ENCODE measurements at places on chromosomes 16 and 17.

DNA sequence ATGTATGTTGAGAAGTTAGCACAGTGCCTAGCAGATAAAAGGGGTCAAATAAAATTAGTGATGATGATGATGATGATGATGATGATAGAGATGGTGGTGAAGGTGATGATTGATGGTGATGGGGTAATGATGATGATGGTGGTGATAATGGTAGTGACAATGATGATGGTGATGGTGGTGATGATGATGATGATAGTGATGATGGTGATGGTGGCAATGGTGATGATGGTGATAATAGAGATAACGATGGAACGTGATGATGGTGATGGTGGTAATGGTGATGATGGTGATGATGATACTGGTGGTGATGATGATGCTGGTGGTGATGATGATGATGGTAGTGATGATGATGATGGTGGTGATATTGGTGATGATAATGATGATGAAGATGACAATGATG lies 223.7 kb downstream of the FOXL1 start:
- no peak for DNase-seq

- no peak for DNase-seq
These were observed 127.7 kb upstream of the GSE1 start for GRCh38 chr16:85485379-85485778.

DNA sequence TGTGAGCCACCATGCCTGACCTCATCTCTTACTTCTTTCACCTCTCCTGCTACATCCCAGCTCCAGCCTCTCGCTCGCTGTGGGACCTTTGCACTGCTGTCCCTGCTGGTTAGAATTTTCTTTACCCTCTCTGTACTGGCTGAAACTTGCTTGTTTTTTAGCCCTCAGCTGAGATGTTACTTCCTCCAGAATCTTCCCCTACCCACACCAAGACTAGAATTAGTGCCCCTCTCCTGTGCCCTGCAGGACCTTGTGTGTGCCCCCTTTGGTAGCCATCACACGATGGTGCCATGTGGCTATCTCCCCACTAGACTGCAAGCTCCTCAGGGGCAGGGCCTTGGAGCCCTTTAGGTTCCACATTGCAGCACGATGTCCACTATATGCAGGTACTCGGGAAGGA lies 84.1 kb downstream of the AIPL1 start:
- no peak for DNase-seq

DNA sequence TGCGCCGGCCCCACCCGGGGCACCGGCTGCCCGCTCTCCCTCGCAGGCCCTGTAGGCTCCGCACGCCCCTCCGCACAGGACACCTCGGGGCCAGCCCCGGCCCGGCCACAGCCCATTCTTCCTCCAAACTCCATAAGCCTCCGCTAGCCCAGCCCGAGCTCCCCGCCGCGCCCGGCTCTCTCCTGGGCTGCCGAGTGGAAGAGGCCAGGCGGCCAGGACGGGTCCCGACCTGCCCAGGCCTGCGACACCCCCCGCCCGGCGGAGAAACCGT lies 397 bp downstream of the NCOR1 start:
- DNase-seq = no peak

- DNase-seq = no peak
These were observed 13.4 kb downstream of the SMIM5 start for GRCh38 chr17:75646638-75646992.

- DNase-seq = no peak
These were observed 14.9 kb upstream of the CHMP6 start for GRCh38 chr17:80976701-80977100.

- DNase-seq = peak; percentile 24
These were observed 26.2 kb downstream of the SLC39A11 start for GRCh38 chr17:73066148-73066884.

DNA sequence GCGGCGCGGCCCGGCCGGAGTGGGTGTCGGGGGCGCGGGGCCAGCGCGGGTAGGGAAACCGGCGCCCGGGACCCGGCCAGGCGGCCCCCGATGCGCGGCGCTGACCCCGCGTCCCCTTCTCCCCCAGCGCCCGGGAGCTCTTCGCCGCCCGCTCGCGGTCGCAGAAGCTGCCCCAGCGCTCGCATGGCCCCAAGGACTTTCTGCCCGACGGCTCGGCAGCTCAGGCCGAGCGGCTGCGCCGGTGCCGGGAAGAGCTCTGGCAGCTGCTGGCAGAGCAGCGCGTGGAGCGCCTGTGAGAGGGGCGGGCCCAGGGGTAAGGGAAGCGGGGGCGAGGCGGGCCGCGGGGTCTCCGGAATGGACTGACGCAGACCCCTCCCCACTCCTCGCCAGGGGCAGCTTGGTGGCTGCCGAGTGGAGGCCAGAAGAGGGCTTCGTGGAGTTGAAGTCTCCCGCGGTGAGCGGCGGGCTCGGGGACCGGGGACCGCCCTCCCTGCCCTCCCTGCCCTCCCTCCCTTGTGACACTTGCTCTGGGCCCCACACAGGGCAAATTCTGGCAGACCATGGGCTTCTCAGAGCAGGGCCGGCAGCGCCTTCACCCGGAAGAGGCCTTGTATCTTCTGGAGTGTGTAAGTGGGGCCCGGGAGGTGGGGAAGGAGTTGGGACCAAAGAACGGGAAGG lies 430 bp downstream of the TSEN54 start:
- DNase-seq = no peak

DNA sequence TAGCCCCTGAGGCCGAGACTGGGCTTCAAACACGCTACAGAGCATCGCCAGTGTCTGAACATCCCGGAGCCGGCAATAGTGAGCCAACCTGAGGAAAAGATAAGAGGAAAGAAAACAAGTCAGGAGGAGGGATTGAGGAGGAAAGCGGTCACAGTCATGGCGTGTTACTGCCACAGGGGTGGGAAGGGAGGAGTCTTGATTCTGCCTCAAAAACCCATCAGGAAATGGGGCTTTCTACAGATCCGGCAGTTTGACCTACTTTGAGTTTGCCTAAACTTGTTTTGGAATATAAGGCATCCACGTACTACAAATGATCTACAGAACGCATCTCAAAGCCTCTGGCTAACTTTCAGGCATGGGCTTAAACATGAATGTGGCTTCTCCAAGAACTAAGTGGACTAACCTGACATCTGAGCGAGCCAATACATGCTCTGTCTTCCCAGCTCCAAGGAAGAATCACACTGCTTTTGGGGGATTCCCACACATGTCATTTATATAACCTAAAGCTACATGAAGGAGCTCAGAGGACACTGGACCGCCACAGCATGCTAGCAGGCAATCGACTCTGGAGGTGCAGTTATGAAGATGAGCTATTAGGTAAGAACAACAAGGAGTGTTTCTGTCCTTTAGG lies 96.6 kb downstream of the WDR59 start:
- DNase-seq = no peak

DNA sequence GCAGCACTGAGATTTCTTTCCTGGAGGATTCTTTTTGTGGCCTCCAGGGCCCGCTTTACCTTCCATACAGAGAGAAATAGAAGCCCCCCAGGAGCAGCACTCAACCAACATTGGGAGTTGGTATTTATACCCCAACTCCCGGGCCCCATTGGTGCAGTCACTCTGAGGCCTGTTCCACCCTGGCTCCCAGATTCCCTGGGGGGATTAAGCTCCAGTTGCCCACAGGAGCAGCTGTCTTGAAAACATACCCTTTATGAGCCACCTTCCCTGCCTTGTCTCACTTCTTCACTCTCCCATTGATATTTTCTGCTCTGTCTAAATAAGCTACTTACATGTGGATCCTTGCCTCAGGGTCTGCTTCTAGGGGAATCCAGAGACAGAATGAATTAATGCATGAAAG lies 167.8 kb downstream of the KATNIP start:
- no peak for DNase-seq

DNA sequence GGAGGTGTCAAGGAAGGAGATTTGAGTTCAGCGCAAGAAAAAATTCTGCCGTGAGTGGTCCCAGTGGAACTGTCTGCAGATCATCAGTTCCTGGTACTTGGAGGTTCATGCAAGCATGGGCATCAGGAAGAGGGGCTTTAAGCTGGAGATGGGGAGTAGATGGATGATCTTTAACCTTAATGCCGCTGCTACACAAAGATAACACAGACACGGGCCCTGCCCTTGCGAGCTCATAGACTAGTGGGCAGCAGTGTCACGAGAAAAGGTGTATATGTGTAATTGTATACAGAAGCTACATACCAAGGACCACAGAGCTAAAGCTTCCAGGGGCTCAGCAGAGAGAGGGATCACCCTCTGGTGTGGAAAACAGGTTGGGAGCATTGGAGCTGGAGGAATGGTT lies 33.6 kb downstream of the PRSS54 start:
- DNase-seq = no peak

GRCh38 chr17:49779739-49780231 lies 8.7 kb upstream of the KAT7 start:
- DNase-seq = peak; percentile 82

DNA sequence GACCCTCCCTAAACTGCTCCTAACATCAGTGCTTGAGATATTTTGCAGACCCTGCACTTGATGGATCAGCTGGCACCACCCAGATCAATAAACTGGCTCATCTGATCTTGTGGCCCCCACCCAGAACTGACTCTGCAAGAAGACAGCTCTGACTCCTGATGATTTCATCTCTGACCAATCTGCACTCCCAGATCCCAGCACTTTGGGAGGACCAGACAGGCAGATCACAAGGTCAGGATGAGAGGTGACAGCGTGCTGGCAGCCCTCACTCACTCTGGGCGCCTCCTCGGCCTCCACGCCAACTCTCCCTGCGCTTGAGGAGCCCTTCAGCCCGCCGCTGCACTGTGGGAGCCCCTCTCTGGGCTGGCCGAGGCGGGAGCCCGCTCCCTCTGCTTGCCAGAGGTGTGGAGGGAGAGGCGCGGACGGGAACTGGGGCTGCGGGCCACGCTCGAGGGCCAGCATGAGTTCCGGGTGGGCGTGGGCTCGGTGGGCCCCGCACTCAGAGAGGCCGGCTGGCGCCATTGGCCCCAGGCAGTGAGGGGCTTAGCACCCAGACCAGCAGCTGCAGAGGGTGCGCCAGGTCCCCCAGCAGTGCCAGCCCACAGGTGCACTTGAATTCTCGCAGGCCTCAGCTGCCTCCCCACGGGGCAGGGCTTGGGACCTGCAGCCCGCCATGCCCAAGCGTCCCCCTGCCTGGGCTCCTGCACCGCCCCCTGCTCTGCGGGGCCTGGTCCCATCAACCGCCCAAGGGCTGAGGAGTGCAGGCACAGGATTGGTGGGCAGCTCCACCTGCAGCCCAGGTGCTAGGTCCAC lies 2.4 kb upstream of the C16orf54 start:
- no peak for DNase-seq

DNA sequence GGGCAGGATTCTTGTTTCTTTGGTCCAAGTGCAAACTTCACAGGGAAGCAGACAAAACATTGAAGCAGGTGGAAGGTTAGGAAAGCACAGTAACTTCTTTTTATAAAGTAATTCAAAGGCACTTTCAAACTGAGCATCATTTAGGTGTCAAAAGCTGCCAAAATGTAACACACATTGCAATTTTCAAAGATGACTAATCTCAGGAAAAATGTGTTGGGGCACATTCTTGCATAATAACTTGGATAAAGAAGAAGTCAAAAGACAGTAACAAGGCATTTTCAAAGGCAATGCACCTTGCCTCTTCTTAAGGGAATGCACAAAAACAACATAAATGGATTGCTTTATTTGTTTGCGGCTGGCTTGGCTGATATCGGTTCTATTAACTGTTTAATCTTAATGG lies 3.6 kb downstream of the KCNJ2 start:
- DNase-seq = peak; percentile 62

DNA sequence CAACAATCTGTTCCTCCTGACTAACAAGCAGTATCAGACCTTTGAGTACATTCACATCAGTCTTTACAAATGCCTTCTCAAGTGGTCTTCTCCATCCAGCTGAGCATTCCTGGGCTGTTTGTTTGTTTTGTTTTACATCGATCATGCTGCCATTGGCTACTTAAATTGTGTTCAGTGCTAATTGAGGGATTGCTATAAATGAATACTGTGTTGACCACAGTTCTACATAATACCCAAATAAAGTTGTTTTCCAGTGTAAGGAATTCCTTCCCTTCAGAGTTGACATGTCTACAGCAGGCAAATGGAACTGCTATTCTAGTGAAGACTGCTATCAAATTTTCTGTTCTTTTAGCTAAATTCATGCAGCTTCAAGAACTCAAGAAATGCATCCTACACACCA lies 3.2 kb downstream of the CDH8 start:
- DNase-seq = no peak

DNA sequence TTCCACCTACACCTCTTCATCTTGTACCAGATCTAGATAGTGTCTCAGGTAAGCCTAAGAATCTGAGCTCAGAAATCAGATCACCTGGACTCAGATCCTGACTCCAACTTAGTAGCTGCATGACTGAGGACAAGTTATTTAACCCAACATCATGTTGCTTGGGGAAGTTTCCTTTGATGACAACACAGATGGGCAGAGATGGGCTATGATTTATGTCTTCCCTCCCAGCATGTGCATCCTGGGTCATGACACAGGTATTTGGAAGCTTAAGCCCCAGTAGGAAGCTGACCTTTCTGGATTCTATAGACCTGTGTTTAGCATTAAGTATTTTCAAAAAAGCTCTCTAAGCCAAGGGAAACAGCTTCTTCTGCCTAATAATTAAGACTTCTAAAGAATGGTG lies 12.4 kb upstream of the HEATR6 start:
- no peak for DNase-seq

- no peak for DNase-seq
These were observed 115.4 kb downstream of the AXIN2 start for GRCh38 chr17:65446043-65446442.

DNA sequence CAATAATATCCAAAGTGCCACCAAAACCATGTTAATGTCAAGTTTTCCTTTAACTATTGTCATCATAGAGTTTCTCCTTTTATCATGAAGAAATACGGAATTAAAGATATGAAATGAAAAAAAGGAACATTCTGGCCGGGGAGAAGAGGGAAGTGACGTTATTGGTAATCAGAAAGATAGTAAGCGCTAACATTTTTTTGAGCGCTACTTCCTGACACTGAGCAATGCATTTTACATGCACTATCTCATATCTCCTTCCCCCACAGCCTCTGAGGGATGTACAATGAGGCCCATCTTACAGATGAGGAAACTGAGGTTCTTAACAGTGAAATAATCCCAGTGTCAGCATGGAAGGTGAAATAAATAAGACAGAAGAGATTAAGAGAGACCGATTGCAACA lies 410.9 kb downstream of the SOX9 start:
- no peak for DNase-seq

- DNase-seq = no peak
These were observed 176.8 kb upstream of the HSBP1 start for GRCh38 chr16:83630979-83631378.

GRCh38 chr16:1832838-1833454 lies 5.9 kb downstream of the FAHD1 start:
- DNase-seq = no peak

- DNase-seq = no peak
These were observed 138.1 kb downstream of the SHISA9 start for GRCh38 chr16:13039526-13039925.

GRCh38 chr17:68906638-68907037 lies 48.6 kb downstream of the ABCA8 start:
- DNase-seq = peak; percentile 68

DNA sequence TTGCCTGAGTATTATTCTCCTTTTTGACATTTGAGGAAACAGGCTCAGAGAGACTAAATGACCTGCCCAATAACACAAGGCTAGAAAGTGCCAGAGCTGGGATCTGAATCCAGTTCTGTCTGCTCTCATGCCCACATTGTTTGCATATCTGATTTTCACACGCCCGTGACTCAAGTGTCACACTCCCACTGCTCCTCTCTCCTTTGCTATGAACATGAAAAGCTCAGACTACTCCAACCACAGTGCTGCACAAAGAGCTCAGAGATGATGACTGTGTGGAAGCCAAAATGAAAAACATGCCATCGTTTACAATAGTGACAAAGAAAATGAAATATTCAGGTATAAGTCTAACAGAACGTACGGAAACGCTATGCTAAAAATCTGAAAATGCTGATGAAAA lies 107.9 kb downstream of the SMG6 start:
- DNase-seq = no peak

Data from choroid plexus epithelial cell (primary cell).